ENCODE measurements at places on chromosomes 6 and 20. TPM values are rescaled to one million over a fixed set of nuclear protein-coding genes. Genes with fewer than 3 reads are reported as not detected.

The CST3 gene
- total RNA-seq: not detected

The NDUFAF4 gene
- 49.5 TPM for total RNA-seq

The EEF1A2 gene
- total RNA-seq: 0.12 TPM

The RNF217 gene
- 2.4 TPM for total RNA-seq

The MYCT1 gene
- total RNA-seq: not detected

The PHACTR1 gene
- total RNA-seq: 0.31 TPM

The SLC35D3 gene
- total RNA-seq: not detected

- no peak for DNase-seq
Observed at GRCh38 chr20:51884561-51884960, 82.2 kb upstream of the SALL4 start.

DNA sequence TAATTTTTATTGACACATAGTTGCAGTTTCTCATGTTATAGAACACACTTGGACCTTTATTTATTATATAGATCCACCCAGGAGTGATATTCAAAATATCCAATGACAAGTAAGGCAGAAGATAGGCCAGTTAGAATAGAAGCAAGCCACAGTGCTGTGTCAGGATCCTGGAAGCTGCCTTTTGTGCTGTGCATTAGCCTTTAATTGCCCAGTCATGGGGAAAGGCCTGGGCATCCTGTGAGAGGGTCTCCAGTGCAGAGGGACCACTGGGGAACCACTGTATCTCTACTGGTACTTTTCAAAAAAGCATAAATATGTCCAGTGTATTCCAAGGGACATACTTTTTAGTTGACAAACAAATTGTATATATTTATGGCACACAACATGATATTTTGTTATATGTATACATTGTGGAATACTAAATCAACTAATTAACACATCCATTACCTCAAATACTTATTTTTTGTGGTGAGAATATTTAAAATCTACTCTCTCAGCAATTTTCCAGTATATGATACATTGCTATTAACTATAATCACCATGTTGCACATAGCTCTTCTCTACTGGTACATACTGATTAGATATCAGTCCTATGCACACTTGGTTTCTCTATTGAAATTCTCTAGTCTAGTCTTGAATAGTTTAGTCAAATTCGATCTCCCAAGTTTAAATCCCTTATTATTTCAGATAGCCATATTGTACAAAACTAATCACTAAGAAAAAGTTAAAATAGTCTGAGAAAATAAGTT, 59.5 kb downstream of the CDC40 start:
- no peak for DNase-seq

GRCh38 chr6:9982215-9982614, 432.7 kb downstream of the TFAP2A start:
- DNase-seq: no peak

DNA sequence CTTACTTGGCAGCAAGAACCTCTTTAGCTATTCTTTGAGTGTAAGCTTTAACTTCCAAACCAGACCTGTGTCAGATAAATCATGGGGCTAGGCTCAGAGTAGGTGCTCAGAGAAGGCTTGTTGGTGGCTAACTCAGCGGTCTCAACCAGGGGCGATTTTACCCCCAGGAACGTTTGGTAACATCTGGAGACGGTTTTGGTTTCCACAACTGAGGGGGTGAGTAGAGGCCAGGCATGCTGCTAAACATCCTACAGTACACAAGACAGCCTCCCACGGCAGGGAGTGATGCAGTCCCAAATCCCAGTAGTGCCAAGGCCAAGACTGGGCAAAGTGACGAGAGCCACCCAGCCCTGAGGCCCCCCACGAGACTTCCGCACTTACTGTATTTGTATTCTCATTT, 59.2 kb downstream of the RAB44 start:
- no peak for DNase-seq

DNA sequence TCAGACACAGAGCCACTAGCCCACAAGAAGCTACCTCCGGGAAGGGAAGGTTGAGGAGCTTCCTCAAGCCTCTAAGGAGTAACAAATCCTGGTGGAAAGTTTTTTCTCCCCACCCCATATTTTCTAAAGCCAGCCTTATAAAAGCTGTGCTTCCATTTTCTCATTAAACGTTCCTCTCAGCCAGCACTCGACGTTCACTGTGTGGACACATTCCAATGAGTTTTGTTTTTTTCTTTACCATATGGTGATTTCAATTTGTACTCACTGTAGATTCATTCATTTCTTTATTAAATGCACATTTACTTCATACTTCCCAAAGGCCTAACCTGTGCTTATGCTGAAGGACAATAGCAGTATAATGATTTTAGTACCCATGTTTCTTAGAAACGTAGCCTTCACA, 194.4 kb upstream of the FLRT3 start:
- DNase-seq: no peak

- DNase-seq: no peak
Observed at GRCh38 chr20:7930343-7930742, 9.9 kb downstream of the HAO1 start.

GRCh38 chr6:83862776-83863471, 3.4 kb downstream of the CYB5R4 start:
- DNase-seq: no peak

DNA sequence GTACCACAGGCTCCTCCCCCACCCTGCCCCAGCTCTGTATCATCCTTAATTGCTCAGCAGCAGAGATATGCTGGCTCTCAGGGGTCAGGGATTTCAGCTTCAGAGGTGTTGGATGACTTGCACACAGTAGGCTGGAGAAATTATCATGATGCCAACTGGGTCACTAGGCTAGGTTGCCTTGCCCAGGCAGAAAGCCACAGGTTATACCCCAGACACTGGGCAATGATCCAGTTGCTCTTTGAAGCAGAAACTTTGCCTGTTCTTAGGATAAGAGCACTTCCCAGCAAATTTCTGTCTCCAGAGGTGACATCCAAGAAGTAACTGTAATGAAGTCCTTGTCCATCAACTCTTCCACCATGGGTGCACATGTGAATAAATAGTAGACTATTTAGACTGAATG, 38.3 kb upstream of the SCML4 start:
- no peak for DNase-seq

- DNase-seq: peak; percentile 70
Observed at GRCh38 chr6:24910961-24911725, 24.6 kb downstream of the RIPOR2 start.

DNA sequence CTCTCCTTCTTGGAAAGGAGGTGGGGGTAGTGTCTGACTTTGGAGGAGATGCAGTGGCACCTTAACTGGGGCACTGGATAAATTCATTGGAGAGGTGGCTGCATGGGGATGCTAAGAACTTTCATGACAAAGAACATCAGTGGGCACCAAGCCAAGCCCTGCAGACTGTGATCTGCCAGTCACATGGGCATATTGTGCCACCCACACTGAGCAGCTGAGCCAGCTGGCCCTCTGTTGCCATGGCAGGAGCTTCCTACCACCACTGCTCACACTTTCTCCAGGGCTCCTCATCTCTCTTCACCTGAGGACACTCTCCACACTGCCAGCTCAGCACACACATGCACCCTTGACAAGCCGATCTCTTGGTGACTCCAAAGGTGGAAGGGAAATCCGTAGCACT, 715.6 kb downstream of the QKI start:
- DNase-seq: no peak

- no peak for DNase-seq
Observed at GRCh38 chr20:63377256-63377941, 16.2 kb upstream of the CHRNA4 start.
